GM13976 (cell line): ENCODE measurements at places on chromosomes 11 and 22.

DNA sequence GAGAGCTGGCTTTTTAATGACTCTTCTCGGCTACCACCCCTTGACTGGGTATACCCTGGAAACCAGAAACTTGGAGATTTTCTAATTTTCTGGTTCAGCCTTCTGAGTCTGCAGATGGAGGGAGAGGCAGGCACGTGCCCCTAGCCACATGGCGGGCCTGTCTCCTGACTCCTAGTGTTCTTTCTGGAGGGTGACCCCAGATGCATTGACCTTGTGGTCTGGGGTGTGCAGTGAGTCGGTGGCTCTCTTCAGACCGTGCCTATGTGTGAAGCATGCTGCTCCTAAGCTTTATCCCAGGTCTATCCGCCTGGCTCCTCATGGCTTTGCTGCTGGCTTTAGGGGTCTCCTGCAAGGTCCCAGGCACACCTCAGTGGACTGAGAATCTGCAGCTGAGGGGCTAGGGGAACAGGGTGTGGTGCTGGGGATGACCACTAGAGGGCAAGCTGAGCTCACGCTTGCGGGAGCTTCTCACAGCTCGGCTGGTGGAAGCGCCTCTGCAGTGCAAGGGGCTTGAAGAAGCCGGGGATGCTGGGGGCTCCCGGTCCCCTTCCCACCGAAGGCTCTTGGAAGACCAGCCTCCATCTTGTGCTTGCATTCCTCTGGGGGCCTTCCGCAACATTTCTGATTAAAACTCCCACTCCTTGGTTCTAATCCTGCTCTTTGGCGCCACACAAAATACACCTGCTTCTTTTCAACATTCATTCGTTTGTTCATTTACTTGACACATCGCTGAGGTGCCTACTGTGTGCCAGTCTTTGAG is 51.8 kb downstream of the OTOG start:
- peak; percentile 85 for DNase-seq

DNA sequence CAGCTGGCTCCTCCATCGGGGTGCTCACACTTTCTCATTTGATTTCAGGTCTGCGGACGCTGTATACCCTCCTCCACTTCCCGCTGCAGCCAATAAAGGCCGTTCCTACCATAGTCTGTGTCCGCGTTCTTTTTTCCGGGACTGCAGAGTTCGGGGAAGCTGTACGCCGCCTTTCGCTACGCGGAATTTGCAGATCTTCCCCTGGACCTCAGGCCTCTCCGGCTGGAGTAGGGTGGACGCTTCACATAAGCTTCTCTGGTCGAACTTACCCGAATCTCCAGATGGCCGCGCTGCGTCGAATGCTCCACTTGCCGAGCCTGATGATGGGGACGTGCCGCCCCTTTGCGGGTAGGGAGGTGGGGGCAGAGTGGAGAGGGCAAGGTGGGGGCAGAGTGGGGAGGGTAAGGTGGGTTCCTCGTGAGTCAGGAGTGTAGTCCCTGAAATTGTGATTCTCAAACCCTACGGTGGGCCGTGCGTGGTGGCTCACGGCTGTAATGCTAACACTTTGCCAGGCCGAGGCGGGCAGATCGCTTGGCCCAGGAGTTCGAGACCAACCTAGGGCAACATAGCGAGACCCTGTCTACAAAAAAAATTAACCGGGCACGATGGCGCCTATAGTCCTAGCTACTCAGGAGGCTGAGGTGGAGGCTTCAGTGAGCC is 617 bp downstream of the CSKMT start:
- DNase-seq, result peak; percentile 62

DNA sequence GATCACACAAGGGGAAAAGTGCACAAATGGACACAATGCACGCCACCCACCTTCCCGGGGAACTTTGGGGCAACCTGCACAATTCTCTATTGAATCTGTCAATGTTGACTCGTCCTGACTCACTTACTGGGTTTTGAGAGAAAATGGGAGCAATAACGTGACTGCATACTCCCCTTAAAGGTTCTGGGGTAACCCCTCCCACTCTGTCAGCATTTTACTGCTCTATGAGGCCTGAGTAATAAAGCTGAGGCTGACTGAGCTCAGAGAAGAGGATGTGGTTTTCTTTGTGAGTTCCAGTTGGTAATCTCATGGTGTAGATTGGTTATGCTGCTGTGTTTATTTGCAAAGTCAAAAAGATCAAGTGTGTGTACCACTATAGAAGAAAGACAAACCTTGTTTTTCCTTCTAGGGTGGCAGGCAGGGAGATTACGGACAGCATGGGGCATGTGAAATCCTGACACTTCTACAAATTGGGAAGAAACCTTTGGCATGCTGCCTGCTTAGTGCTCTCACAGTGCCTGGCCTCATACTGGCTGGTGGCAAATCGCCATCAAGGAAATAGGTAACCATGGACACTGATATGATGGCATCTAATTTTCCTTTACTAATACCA is 16.1 kb upstream of the APOA1 start:
- peak; percentile 89 for DNase-seq

- DNase-seq, result no peak
Observed at GRCh38 chr11:22670830-22671229, 4.4 kb downstream of the GAS2 start.

- DNase-seq, result no peak
Observed at GRCh38 chr11:14513800-14514199, 6.4 kb downstream of the PSMA1 start.

DNA sequence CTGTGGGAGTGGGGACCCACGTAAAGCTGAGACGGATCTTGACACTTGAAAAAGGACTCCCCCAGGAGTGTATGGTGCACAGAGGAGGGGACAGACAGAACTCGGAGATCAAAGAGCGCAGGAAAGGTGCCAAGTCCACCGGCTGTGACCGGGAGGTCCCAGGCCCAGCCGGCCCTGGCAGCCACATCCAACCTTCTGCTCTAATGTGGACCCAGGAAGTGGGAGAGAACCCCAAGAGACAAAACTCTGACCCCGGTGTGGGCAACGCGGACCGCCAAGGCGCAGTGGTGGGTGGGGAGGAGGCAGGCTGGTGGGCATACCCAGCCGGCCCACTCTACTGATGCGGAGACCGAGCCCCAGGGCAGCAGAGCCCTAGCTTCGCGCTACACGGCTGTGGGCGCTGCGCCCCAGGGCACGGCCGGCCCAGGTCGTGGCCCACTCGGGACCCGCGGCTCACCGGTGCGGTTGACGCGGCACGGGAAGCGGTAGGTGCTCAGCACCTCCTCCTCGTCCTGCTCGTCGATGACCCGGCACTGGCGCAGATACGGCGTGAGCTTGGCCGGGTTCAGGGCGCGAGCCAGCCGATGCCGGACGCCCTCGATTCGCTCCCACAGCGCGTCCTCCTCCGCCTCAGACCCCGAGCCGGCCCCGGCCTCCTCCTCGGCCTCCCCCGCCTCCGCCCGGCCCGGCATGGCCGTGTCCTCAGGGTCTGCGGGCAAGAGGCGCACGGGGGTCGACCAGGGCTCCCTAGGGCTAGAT is 527 bp downstream of the CARD10 start:
- DNase-seq, result no peak

DNA sequence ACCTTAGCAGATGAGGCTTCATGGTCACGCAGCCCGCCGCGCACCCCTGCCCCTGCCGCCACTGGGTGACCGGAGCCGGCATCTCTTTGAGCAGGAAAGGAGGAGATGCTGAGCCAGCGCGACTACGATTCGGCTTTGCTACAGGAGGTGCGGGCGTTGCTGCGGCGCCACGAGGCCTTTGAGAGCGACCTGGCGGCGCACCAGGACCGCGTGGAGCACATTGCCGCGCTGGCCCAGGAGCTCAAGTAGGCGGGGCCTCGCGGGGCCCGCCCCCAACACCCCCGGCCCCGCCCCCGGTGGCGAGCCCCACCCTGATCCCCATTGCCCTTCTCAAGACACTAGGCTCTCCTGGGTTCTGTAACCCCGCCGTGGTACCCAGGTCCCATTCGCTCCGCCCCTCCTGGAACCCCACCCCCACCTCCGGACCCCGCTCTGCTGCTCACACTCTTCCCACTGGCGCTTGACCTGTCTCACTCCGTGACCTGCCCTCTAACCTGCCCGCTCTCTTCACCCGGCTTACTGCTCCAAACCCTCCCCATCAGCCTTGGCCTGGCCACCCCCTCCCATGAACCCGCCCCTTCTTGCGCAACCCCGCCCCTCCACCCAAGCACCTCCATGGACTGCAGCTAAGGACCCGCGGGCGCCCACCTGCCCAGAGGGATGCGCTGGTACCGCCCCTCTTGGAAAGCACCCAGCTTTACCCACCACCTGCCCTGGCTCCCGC is 9.1 kb downstream of the CTSF start:
- DNase-seq, result no peak
